Activated CD4-positive, alpha-beta T cell treated with anti-CD3 and anti-CD28 coated beads, Interleukin-2, amount 10 ng/mL, durations not matched to agents 24 days and 14 days (primary cell): ENCODE measurements at places on chromosomes 2 and 18. TPM values are rescaled to one million over a fixed set of nuclear protein-coding genes. Genes with fewer than 3 reads are reported as not detected.

Gene KDM3A
- 69.6 and 74.0 TPM in 2 replicates for total RNA-seq

Gene SPDYA
- total RNA-seq, result 1.9 TPM in 2 replicates

Gene IL1R2
- total RNA-seq, result 1.5 and 1.6 TPM in 2 replicates

Gene HADHA
- 110 and 112 TPM in 2 replicates for total RNA-seq

Gene FBXO36
- 0.71 and 0.77 TPM in 2 replicates for total RNA-seq

Gene CD226
- total RNA-seq, result 121 and 123 TPM in 2 replicates

Gene DLGAP1
- 0.99 and 1.5 TPM in 2 replicates for total RNA-seq

Gene FSHR
- total RNA-seq, result not detected in 2 replicates

Gene SEMA4F
- total RNA-seq, result 3.5 and 4.8 TPM in 2 replicates

Gene MAL
- 166 and 167 TPM in 2 replicates for total RNA-seq

Gene SPP2
- not detected in 2 replicates for total RNA-seq

Gene RSAD2
- total RNA-seq, result 2.0 and 2.4 TPM in 2 replicates

Gene CD302
- 0.54 and 0.72 TPM in 2 replicates for total RNA-seq

Gene ARHGAP15
- total RNA-seq, result 56.0 and 56.2 TPM in 2 replicates

Gene RAB6C
- not detected in 2 replicates for total RNA-seq

Gene MALL
- total RNA-seq, result 1.2 and 1.8 TPM in 2 replicates
